ENCODE measurements at places on chromosomes 4 and X.

DNA sequence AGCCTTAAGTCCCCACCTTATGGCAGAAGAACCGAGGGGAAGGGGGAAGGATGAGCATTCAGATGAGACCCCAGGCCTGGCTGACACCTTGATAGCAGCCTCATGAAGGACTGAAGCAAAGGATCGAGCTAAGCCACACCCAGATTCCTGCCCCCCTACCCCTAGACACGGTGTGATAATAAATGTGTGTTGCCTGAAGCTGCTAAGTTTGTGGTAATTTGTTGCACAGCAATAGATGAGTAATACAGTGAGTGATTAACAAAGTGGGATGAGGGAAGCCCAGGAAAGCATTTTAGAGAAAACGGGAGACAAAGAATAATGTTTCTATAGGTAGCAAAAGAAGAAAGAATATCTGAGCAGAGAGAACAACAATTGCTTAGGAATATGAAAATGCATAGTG lies 404.2 kb downstream of the MID1IP1 start:
- no peak for DNase-seq

DNA sequence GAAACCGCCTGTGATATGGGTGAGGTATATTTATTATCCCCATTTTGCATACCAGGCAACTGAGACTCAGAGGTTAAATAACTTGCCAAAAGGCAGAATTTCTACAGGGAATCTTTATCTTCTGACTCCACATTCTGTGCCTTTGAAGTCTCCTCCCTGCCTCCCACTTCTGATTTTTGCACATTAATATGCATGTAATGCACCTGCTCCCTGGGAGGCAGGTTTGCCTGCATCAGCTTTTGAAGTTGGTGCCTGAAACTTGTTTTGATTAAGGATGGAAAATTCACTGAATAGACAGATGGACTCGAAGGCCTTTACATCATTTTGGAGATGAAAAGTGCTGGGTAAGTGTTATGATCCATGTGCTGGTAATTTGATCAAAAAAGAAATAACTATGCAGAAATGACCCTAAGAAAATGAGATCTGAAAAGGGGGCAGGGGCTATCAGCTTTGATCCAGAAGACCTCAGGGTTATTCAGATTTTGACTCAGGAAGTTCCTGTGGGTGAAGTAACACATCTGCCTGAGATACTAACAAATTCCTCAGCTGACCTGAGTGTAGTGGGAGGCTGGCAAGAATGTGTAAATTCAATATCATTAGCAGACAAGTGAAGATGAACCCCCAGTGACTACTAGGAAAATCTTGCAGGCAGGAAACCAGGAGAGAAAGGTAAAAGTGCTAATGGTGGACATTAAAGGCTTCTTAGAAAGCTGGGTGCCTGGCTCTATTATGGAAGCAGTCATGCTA lies 167.5 kb upstream of the BOD1L1 start:
- DNase-seq = no peak

DNA sequence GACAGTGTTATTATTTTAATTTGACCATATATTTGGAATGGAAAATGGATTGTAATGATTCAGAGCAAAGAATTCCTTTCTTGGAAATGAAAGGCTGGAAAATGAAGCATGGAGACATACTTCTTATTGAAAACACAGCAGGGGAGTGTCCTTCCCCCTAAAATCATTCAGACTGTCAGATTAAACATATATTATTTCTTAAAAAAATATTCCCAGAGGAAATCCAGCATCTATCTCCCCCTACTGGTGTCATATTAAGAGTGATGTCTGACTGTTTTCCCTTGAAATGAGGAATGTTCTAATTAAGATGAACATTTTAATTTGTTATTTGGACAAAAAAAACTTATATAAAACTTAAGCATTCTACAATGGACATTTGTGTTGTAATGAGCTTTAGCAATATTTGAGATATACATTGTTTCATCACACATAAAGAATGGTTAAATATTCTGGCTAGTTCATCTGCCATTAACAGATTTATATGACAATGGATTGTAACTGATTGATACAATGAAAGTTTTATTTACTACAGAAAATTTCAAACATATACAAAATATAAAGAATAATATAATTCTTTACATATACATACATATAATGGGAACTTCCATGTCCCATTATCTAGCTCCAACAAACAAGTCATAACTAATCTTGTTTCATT lies 264.6 kb downstream of the SPRY1 start:
- peak; percentile 29 for DNase-seq

DNA sequence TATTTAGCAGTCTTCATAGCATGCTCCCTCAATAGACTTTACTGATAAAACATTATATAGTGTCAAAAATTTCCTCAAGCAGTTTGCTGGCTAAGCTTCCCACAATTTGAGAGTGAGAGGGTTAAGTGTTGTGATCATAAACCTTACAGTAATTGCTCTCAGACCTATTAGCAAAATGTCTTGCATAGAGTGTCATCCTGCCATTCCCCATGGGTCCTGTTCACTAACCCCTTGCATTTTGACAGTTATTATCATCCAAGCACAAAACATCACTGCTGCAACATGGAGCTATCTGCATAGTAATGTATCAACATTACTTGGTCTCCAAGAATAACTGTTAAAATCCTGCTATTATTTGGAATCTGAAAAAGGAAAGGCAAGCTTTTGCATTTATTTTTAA lies 196.1 kb upstream of the GK2 start:
- no peak for DNase-seq

DNA sequence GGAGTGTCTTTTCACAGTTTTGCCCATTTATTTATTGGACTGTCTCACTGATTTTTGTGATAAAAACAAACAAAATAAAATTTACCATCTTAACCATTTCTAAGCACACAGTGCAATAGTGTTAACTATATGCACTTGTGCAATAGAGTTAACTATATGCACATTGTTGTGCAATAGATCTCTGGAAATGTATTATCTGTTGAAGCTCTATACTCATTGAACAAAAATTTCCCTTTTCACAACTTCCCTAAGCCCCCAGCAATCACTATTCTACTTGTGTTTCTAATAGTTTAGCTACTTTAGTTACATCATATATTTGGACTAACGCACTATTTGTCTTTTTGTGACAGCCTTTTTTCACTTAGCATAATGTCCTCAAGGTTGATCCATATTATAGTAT lies 59.7 kb upstream of the BEX4 start:
- no peak for DNase-seq

DNA sequence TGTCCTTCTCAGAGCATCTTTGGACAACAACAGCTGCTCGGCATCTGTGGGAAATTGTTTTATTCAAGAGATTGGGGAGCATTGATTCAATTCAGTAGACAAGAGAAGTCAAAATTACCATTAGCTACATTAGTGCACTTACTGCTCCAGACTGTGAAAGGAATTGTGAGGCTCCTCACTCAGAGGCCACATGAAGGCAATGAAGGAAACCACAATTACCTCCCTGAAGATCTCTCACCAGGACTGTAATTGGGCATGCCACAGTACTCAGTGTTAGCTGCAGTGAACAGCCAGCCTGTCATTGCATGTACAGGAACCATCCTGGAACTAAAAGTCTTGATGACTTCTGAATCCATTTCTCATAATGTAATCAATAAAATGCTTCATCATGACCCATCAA lies 144.8 kb downstream of the PPA2 start:
- no peak for DNase-seq

DNA sequence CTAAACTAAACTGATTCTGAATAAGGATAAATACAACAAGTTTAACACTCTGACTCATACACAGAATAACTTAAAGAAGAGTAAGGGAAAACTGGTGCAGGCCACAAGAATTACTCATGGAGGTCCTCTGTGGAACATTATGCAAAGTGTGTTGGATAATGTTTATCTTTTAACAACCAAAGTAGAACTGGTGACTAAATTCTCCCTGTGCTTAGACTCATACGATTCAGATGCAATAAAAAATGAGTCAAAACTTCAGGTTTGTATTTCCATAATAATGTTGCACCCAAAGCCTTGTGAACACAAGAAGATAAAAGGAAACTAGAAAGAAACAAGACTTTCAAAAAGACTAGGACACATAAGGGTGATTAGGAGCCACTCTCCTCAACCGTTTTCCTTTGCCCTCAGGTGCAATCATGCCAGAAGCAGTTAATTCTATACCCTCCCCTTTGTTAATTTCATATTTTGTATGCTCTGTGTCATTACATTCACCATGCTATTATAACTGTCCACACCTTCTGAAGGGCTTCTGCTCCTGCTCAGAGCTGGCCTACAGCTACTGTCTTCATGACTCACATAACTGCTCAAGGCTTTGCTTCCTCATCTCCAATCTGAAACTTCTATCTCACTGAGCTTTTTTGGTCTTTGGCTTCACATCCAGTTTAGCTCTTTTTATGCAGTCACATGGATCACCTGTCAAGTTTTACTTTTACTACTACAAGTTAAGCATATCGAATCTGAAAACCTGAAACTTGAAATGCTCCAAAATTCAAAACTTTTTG lies 60.2 kb downstream of the KCNIP4 start:
- peak; percentile 24 for DNase-seq

DNA sequence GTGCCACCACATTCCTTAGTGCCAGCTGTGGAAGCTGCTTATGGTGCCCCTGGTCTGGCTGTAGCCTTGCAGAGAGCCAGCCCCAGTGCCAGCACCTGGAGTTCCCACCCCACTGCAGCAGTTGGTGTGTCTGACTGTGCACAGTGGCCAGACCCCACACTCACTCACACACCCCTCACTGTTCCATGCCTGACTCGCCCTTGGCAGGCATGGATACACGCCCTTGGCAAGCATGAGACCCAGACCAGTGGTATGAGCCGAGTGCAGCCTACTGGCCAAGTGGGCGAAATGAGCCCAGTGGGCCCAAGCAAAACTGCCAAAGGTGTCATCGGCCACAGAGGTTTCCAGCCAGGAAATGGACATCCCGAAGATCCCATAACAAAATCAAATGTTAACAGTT lies 27.4 kb downstream of the NAA11 start:
- no peak for DNase-seq
